Karpas-422 (cell line): ENCODE measurements at places on chromosomes 3 and 15. TPM values are rescaled to one million over a fixed set of nuclear protein-coding genes. Genes with fewer than 3 reads are reported as not detected.
A peak's percentile ranks its signal among the peaks of the same experiment; 100 is the strongest.

DNA sequence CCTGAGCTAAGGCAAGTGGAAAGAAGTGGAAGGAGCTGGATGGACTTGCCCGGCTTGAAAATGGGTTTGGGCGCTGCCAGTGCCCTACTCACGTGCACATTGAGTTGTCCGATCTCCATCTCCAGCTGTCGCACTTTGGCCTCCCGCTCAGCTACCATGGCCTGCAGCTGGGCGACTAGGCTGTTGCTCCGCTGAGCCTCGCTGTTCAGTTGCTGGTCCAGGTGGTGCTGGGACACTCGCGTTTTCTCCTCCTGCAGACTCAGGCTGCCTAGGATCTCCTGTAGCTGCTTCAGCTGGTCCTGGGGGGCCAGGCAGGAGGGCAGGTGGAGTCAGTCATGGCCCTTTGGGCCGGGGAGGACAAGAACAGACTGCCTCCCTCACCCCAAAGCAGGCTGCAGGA, 33.0 kb upstream of the HHATL start:
- no peak for DNase-seq

- no peak for DNase-seq
Measured at GRCh38 chr3:129645286-129645685, 38.8 kb upstream of the PLXND1 start.

DNA sequence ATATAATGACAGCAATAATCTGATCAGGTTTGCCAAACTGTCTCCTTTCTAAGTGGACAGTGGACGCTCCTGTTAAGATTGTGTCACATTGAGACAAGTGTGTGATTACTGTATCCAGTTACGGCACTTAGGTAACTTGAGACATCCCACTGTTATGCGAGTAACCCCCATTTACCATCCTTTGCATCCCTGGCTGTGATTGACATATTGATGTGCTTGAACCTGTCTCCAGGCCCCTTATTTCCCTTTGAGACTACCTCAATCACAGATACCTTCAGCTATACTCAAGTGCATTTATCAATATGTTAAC, 785.2 kb downstream of the NR2F2 start:
- DNase-seq = no peak

GRCh38 chr3:117217760-117218316, 508.3 kb downstream of the TUSC7 start:
- DNase-seq = no peak

- DNase-seq = no peak
Measured at GRCh38 chr15:82146990-82147461, 101.2 kb upstream of the MEX3B start.

DNA sequence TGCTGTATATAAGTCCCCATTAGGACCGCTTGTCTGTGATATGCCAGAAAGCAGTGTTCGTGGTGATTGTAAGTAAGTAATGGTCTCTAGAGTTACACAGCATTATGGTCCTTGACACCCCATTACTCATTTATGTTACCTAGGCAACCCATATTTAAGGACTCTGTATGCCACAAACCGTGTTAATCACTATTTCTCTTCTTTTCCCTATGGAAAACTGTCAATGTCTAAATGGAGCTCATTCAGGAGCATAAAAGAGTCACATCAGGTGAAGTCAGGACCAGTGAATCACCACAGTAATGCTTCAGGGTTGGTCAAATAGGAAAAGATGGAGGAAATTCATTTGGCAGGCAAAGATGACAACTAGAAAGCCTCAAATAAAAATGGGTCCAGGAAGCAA, 146.6 kb upstream of the PEX5L start:
- DNase-seq = no peak

DNA sequence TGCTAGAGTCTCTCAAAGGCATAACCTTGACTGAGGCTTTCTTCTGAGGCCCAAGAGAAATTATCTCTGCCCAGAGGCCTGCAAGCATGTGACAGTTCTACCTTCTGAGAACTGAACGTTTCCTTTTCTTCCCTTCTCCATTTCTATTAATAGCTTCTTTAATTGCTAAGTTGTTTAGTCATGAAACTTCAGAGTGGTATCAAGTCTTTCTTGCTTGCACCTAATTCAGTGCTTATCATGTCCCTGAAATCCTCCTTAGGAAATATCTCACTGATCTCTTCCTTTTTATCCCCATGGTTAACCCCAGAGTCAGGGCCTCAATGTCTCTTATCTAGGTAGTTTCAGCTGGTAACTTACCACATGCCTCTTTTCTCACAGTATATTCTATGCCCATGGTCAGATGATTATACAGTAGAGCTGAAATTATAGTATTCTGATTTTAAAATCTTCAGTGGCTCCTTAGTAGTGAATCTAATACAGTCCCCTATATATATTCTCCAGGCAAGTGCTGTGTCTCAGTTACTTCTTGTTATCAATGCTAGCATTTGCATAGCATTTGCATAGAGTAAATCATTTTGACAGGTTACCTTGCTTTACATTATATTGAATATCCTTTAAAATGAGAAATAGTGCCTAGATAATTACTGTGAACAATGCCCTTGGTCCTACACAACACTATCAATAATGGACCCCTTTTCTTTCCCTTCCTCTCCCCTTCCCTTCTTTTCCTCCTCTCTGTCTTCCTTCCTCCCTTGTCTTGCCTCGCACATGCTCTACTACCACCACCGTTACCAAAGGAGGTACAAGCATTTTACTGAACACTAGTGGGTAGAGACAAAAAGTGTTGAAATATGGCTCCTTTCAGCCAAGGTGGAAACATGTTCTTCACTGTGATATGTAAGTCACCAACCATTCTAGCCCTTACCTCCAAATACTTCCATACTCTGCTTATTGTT, 33.0 kb downstream of the KBTBD8 start:
- no peak for DNase-seq

GRCh38 chr15:101446518-101447167, 42.9 kb downstream of the PCSK6 start:
- no peak for DNase-seq

GRCh38 chr15:66763186-66764071, 61.4 kb downstream of the SMAD6 start:
- no peak for DNase-seq

DNA sequence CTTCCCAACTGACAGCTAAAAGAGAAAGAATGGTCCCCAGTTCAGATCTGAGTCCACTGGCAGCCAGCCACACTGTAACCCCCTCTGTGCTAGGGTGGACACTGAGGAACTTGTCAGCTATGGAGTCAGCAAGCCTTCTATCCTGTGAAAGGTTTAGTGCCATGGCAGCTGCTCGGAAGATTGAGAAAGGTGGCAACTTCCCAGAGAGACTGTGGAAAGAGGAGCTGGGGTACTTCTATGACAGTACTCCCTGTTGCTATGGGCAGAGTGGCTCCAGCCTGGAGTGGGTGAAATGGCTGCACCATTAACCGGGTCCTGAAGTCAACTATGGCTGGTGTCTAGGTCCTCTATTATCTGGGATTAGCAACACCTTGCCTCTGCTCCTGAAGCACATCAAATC, 447.2 kb downstream of the EPHB1 start:
- no peak for DNase-seq

DNA sequence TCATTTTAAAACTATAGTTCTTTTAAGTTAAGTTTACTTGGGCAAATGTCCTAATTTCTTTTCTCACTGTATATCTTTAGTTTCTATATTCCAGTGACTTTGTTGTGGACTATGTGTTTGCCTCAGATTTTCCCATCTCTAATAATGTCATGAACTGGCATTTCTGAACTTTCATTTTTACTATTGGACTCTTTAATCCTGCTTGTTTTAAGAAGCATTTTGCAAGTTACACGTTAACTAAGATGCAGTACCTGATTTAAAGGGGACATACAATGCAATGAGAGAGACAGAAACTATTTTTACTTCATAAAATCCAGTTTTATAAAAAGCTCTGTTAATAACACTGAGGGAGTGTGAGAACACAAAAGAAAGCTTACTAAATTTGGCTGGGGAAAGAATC, 58.6 kb upstream of the PHLDB2 start:
- no peak for DNase-seq

- DNase-seq = no peak
Measured at GRCh38 chr3:112061152-112061551, 25.0 kb upstream of the C3orf52 start.

DNA sequence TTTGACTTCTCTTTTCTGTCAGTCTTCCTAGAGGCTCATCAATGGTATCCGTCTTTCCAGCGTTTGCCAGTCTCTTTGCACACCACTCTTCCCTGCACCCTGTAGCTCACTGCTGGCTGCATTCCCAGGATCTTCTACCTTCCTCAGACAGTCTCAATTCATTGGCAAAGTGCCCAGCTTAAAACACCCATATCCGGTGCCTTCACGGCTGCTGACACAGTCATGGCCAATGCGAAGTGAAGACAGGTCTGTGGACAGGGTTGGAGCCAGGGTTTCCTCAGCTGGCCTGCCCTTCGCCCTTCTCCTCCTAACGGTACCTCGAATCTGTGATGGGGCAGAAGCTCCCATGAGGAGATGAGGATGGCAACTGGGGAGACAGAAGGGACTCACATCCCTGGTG, 36.1 kb downstream of the PTH1R start:
- no peak for DNase-seq

- no peak for DNase-seq
Measured at GRCh38 chr15:40048211-40048792, 9.3 kb upstream of the SRP14 start.

- peak; percentile 86 for DNase-seq
Measured at GRCh38 chr3:157606011-157606851, 103.0 kb upstream of the VEPH1 start.

DNA sequence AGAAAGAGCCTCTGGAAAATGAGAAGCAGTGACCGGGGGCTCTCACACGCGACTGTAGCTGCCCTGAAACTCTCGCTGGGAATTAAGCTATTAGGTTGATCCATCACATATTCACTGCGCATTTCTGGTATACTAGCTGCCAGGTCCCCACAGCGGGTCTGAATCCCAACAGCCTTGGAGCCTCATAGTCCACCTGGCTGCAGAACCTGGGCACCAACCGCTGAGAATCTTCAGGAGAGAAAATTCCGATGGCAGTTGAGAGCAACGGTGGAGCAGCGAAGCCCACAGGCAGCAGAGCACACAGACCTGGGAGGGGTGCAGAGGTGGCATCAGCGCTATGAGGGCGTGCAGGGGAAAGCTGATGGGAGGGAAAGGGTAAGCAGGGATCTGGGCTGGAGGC, 75.1 kb downstream of the FAM174B start:
- no peak for DNase-seq

DNA sequence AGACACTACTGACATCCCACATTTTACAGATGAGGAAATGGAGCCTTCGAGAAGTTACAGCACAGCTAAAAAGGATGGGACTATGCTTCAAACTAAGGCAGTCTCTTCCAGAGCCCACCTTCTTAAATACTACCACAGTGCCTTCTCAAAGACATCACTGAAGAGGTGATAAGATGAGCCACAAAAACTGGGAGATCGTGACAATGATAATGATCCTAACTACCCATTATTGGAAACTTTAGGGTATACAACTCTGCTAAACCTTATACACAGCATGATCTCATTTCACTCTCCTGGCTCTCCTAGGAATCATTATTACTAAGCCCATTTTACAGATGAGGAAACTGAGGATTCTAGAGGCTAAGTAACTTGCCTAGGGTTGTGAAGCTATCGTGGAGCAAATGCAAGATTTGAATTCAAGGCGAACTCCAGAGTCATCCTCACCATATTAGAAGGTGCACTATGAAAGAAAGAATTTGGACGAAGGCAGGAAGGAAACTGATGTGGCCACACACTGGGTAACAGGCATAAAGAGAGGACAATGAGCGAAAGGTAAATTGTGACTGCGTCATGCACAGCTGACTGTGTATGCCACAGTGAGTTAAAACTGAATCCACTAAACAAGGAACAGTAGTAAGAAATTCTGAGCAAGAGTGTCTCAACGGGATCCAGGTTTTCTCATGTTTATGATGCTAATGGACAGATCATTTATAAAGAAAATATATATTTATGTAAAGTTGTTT, 55.4 kb downstream of the SUCLG2 start:
- DNase-seq = no peak

- DNase-seq = no peak
Measured at GRCh38 chr15:67110361-67110781, 45.0 kb downstream of the SMAD3 start.

DNA sequence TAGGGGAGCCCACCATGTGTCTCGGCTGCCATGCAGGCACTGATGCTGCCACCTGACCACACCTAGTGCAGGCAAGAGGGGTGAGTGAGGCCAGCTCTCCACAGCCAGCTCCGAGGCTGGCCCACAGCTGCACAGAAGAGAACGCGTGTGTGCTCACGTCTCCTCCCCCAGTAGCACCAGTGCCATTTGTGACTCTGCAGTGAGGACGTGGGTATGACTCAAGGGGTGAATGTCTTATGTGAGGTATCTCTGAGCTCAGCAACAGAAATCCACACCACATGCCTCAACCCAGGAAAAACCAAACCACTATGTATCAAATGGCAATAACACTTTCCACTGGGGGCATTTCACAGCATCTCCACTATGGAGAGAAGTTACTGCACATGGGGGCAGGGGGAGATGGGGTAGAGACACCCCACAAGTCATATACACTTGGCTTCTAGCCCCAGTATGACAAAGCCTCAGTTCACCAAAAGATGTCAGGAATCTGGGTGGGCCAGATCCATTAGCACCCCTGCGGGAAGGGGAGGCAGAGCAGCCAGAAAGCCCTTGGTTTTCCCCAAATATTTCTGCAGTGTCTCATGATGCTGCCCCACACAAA, 87.6 kb downstream of the LRIG1 start:
- DNase-seq = no peak

- no peak for DNase-seq
Measured at GRCh38 chr3:97765336-97765735, 778 bp downstream of the ARL6 start.

- DNase-seq = no peak
Measured at GRCh38 chr3:52136513-52136912, 17.7 kb downstream of the POC1A start.

- DNase-seq = no peak
Measured at GRCh38 chr15:85019815-85020590, 38.3 kb downstream of the PDE8A start.

DNA sequence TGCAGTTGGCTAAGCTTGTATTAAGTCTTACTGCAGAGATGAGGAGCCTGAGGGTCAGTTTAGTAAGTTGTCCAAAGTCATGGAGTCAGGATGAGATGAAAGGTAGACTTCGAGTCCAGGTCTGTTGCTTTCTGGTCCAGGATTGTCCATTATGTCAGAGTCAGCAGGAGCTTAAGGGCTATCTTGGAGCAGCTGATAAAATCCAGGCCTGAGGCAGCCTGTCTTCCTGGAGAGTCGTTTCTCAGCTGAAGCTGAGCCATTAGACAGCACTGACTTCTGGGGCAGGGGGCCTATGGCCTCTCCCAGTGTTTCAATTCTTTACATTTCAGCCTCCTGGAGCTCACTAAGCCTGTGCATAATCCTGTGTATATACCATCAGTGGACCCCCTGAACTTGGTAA, 219.5 kb upstream of the GAP43 start:
- no peak for DNase-seq

DNA sequence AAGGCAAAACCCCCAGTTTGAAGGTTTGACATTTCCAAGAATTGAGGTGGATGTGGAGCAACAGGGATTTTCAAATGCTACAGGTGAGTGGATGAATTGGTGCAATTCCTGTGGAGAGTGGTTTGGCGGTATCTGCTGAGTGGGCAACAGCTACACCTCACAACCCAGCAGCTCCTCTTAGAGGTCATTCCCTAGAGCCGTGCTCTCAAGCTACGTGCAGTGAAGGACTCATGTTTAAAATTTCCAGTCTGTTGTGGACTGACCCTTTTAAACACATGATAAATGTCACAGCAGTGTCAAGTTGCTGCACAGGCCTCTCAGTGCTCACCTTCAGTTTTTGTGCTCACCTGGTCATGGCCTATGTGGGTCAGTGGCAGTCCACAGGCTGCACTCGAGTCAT, 9.5 kb downstream of the C3orf20 start:
- DNase-seq = no peak

CYP11A1 gene
- total RNA-seq = not detected in 2 replicates

ADAMTS7 gene
- 0.29 and 0.75 TPM in 2 replicates for total RNA-seq

MORC1 gene
- total RNA-seq = not detected in 2 replicates

TIMP4 gene
- total RNA-seq = not detected in 2 replicates

SLMAP gene
- total RNA-seq = 44.8 and 63.6 TPM in 2 replicates

SNURF gene
- 38.7 and 58.6 TPM in 2 replicates for total RNA-seq
